Stimulated activated CD4-positive, alpha-beta T cell treated with anti-CD3 and anti-CD28 coated beads, Interleukin-15, amount 100 ng/mL, for 1 hour (primary cell): ENCODE measurements at places on chromosomes 3 and 15.

- DNase-seq = no peak
Measured at GRCh38 chr3:18099611-18100010, 325.5 kb downstream of the SATB1 start.

DNA sequence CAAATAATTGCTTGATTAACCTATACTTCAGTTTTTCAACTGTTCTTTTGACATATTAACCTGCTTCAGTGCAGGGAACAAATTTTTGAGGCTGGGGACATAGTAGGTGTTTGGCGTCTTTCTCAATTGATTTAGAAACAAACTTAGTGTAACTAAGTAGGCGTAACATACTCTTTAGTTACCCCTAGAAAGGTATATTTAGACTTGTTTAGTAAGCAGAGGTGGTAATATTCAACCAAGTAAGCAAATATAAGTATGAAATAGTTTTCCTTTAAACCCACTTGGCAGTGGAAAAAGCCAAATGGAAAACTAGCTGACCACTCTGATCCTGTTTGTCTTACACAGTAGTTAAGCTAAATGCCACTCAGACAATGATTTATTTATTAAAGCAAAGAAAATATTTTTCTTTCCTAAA is 113.2 kb downstream of the MBNL1 start:
- DNase-seq = no peak

DNA sequence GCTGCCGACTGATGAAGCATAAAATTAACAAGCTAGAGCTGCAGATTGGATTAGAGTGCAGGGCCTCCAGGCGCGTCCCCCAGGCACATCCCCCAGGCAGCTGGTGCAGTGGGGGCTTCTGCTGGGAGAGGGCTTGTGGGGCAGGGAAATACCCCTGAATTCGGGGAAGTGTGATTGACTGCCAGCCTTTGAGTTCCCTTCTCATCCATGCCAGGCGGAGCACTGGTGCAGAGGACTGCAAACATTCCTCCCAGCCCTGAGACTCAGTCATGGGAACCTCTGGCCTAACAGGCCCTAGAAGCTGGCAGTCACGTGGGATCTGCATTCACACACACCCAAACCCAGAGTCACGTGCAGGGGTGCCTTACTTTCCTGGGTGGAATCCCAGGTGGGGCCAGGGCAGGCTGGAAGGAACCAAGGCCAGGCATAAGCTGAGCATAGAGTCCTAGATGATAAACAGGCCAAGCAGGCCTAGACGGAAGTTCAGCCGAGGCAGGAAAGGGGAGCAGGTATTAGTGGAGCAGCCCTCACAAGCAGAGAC is 46.2 kb upstream of the SEC22A start:
- no peak for DNase-seq

DNA sequence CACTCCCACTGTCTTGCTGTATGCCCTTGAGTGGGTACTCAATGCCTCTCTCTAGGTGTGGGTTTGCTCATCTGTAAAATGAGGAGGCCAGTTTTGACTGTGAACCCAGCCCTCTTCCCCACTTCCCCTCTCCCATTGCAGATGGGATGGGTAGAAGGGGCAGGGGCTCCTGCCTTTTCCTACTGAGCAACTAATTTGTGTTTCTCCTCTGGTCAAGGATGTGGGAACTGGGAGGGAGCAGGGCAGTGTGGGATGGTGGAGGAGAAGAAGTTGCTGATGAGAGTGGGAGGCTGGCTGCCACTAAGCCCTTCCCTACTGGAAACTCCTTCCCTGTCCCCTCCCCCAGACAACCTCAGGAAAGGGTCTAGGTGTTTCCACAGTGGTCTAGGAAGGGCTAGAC is 20.1 kb upstream of the ANKDD1A start:
- DNase-seq = no peak

DNA sequence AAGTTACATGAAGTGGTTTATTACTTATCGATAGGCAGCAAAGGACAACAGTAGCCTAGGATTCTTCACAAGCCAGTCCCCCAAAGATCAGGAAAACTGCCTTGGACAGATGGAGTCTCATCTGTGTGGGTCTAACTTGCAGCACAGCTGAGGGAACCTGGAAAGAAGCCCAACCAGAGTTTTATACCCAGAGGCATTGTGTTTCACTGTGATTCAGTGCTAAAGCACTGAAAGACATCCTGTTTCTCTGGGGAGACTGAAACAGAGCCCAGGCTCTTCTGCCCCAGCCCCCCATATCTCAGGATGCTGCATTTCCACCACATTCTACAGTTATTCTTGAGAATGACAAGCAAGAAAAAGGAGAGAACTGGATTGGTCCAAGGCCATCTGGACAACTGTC is 48.2 kb upstream of the PYDC2 start:
- no peak for DNase-seq

DNA sequence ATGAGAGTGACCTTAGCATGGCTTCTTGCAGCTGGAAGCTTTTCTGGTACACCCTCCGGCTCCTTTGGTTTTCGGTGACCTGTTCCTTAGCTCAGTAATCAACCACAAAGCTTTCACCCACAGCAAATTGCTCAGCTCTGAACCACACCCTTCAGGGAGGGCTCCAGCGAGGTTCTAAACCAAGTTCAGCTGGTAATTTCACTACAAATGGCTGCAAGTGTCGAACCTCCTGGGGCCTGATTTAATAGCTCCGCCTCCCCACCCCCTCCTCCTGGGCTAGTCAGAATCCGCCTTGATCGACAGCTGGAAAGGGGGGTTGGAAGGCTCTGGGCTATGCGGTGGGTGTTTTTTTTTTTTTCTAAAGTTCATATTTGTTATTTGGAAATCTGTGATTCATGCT is 150.9 kb upstream of the MCTP2 start:
- no peak for DNase-seq

DNA sequence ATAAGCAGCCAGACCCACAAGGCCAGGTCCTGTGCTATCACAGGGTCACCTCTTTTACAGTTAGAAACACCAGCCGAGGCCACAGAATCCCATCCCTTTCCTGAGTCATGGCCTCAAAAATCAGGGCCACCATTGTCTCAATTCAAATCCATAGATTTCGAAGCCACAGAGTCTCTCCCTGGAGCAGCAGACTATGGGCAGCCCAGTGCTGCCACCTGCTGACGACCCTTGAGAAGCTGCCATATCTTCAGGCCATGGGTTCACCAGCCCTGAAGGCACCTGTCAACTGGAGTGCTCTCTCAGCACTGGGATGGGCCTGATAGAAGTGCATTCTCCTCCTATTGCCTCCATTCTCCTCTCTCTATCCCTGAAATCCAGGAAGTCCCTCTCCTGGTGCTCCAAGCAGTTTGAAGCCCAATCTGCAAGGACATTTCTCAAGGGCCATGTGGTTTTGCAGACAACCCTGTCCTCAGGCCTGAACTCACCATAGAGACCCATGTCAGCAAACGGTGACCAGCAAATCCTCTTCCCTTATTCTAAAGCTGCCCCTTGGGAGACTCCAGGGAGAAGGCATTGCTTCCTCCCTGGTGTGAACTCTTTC is 39.6 kb downstream of the TGM4 start:
- peak; percentile 24 for DNase-seq

- DNase-seq = no peak
Measured at GRCh38 chr3:194158942-194159439, 23.0 kb downstream of the HES1 start.

DNA sequence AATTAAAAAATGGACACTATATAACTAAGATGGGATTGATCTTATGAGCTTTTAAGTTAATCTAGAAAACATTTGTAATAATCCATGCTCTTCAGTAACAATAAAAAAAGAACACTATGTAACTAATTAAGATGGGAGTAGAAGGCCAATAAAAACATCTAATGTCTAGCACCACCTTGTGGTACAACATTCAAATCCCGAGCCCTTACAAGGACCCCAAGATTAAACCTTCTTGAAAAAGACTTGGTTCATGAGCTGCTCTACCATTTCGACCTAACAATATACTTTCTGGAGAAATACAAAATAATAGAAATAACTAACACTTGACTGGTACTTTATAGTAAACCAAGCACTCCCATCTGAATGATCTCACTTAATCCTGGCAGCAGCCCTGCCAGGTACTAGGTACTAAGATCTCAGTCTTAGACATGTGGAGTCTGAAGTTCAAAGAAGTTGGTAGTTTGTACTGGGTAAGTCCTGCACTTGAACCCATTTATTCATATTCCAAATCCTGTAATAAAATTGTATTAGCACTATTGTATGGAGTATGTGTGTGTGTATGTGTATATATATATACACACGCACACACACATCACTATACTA is 21.8 kb downstream of the METTL6 start:
- DNase-seq = no peak

GRCh38 chr3:49842843-49843517 is 13.4 kb downstream of the TRAIP start:
- no peak for DNase-seq

- DNase-seq = no peak
Measured at GRCh38 chr3:83928391-83928790, 1030.4 kb upstream of the CADM2 start.

DNA sequence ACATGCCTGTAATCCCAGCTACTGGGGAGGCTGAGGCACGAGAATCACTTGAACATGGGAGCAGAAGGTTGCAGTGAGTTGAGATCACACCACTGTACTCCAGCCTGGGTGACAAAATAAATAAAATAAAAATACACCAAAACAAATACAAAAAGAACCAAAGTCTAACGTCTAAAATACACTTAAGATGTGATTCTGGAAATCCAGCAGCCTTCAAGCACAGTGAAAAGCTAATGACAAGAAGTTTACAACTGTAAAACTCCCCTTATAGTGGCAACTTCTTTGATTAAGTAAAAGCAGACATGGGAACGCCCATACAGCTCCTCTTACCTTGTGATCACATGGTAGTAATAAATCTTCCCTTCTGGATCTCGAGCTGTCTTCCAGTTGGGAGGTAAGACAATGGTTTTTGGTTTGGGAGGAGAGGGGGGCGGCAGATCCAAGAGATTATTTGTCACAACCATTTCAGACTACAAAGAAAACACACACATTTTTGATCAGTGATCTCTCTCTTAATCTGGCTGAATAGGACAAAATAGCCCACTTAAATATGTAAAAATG is 62.8 kb downstream of the NBEAL2 start:
- DNase-seq = no peak
